ENCODE measurements at places on chromosomes 11 and 22.

DNA sequence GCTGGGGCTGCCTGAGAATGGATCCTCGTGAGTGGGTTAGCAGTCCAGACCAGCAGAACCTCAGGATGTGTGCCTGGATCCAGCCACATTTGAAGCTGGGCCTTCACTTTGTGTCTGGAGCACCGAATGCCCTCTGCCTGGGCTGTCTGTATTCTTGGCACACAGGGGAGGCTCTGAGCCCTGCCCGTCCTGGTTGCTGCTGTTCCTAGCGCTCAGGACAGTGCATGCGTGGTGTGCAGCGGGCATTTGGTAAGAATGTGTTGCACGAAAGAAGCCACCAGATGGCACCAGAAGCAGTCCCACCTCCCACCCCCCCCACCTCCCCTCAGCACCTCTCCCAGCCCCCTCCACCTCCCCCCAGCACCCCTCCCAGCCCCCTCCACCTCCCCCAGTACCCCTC, 4.1 kb upstream of the MAPK11 start:
- peak; percentile 58 for DNase-seq

GRCh38 chr22:40376149-40376548, 5.8 kb downstream of the SGSM3 start:
- DNase-seq, result no peak

DNA sequence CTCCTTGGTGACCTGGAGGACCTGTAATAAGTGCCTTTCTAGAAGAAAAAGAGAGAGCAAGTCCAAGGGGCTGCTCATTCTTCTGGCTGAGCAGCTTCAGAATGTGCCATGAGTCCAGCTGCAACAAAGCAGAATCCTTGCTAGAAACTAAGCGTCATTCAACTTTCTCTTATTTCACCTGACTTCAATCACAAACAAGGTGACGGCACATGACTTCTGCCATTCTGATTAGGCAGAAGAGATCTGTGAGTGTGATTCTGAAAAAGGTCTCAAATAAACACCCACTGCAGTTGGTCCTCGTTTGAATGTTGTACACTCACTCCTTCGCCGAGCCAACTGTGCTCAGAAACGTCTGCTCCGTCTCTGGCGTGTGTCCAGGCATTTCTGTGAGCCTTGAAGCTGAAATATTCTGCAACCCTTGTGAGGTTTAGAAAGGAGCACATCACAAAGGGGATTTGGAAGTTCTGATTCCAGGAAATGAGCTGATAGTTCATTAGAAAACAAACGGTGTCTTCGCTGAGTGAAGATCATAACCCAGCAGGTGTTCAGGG, 623.8 kb upstream of the KIRREL3 start:
- peak; percentile 34 for DNase-seq

GRCh38 chr11:26947904-26948639, 45.8 kb upstream of the FIBIN start:
- no peak for DNase-seq

- DNase-seq, result no peak
Observed at GRCh38 chr11:27118371-27118770, 77.8 kb downstream of the BBOX1 start.

DNA sequence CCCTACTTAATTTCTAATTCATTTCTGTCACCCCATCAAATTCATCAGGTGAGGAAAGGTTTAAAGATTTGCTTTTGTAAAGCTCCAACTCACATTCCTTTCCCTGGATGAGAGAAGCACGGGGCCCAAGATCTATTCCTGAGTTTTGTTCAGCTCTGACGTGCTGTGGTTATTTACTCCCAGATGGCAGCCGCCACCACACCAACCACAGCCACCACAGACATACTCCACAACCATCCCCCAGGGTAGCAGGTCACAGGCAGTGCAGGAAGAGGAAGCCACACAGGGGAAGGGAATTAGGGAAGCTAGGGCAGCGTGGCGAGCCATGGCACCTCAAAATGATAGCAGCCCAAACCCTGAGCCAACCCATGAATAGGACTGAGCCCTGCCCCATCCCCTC, 63.5 kb upstream of the CSNK2A3 start:
- DNase-seq, result no peak

- peak; percentile 26 for DNase-seq
Observed at GRCh38 chr11:106087815-106088435, 10.5 kb downstream of the AASDHPPT start.

GRCh38 chr11:110493346-110493745, 63.6 kb downstream of the FDX1 start:
- DNase-seq, result no peak

DNA sequence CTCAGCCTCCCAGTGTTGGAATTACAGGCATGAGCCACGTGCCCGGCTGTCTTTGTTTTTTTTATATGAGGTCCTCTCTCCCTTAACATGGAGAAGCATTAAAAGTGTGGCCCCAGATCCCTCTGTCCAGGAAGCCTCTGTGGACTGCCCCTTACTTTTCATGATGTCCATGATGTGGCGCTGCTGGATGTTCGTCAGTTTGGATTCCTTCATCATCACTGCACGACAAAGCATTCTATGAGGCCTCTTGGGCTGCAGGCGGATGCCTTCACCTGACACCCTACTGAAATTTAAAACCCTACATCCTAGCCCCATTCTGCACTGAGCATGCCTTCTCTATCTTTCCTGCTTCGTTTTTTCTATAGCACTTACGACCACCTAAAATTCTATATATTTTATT, 2.1 kb downstream of the C22orf23 start:
- DNase-seq, result no peak

DNA sequence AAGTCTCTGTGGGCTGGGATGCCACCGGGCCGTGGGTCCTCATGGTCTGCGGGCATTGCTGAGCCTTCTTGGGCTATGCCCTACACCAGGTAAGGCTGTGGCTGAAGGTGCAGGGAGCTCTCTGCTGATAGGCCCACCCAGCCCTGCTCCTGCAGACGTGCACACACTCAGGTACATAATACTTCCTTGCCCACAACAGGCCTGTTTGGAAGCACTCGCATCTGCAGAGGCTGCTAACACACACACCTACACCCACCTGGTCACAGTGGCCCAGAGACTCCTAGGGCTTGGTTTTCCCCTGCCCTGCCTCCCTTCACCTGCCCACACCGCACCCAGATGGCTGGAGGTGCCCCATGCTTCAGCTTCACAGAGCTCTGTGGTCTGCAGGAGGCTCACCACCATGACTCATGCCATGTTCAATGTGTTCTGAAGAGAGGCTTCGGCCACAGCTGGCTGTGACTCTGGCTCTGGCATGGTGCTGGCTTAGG, 72.8 kb upstream of the KCNQ1OT1 start:
- no peak for DNase-seq

GRCh38 chr22:39598017-39598965, 27.7 kb downstream of the CACNA1I start:
- DNase-seq, result no peak

- peak; percentile 75 for DNase-seq
Observed at GRCh38 chr11:61760946-61761345, 8.5 kb downstream of the MYRF start.

- DNase-seq, result no peak
Observed at GRCh38 chr11:45234306-45235006, 51.7 kb downstream of the SYT13 start.

GRCh38 chr11:62689421-62690183, at the start of gene LRRN4CL:
LRRN4CL (minus strand) TSS chr11:62689530; CDS start chr11:62688508, 1,022 bp downstream.
- no peak for DNase-seq

- no peak for DNase-seq
Observed at GRCh38 chr11:64514590-64514989, 76.4 kb upstream of the SLC22A12 start.

DNA sequence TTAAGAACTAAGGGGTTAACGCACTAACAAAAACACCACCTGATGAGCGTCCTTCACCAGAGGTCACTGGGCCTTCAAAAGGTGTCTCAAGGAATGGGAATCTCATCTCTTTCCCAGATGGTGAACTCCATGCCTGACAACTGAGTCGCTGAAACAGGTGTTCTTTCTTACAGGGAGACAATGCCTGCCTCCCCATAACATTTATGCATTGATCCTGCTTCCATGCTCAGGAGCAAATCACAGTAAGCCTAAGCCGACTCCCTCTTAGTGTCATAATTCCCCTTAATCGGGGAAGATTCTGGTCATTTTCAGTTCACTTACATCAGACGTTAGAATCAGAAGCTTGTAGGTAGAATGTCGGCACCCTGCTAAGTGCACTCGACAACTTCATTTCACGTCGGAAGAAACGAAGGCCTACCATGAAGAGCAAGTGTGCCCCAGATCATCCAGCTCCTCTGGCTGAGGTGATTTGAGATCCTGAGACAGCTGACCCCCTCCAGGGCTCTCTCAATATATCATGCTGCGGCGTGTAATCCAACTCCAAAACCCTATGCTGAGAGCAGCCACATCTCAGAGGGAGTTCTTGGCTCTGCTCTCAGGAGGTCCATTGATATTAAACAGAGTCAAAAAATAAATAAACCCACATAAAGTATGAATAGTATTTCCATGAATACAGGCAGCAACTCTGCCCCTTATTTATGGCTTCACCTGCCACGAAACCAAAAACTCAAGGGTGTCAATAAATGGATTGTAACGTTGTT, 163.1 kb downstream of the LARGE1 start:
- no peak for DNase-seq

GRCh38 chr22:31120230-31120629, 2.5 kb upstream of the INPP5J start:
- DNase-seq, result no peak

- no peak for DNase-seq
Observed at GRCh38 chr22:26589367-26589844, 526 bp downstream of the TPST2 start.

DNA sequence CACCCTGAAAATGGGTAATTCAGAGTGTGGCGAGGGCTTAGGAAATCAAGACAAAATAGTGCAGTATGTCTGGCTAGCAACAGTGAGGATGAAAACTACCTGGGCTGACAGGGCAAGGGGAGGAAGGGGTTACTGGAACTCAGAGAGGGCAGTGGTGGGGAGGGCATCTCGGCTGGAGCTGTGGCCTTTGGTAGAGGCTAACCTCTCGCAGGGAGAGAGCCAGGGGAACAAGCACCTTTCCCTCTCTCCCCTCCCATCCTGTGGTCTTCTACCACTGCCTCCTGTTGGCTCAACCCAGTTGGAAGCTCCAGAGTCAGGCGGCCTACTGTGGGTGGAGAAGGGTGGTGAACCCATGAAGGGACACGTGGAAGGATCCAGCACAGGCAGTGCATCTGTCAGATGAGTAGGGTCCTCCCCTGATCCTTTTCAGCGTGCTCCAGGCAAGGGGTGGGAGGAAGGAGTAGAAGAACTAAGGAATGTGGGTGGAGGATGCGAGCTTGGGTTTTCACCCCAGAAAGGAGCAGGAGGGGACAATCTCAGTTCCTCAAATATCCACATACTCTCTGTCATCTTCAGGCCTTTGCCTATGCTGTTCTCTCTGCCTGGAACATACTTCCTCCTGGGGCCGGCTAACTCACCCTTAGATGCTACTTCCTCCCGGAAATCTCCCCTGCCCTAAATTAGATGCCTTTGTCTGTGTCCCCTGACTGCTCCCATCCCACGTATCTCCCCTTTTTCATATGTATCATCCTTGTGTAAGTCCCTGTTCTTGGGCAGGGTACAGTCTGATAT, 6.2 kb upstream of the KCNE3 start:
- no peak for DNase-seq

GRCh38 chr11:2567026-2567671, 122.3 kb downstream of the KCNQ1 start:
- no peak for DNase-seq

Measured in anterior cingulate cortex (tissue), 58 donors.